ENCODE measurements at places on chromosomes 5 and 9.

GRCh38 chr5:138468966-138469539, 3.8 kb downstream of the EGR1 start:
- DNase-seq, result no peak

GRCh38 chr9:92882276-92882675, 4.4 kb upstream of the ZNF484 start:
- no peak for DNase-seq

- no peak for DNase-seq
Measured at GRCh38 chr5:77642738-77643653, 4.5 kb upstream of the OTP start.

DNA sequence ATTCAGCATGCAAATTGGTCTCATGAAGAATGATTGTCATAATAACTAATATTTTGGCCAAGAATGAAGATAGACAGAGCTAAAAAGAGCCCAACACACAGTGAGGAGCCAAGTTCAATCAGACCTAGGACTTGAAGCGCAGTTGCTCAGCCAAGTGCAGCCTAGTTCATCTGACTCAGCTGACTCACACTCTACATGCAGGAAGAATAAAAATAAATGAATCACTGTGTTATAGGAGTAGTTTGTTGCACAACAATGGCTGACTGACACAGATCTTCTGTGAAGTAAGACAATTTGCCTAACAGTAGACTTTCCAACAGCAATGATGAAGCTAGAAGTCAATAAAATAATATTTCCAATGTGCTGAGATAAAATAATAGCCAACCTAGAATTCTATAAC, 261.5 kb downstream of the CEMIP2 start:
- DNase-seq, result no peak

- no peak for DNase-seq
Measured at GRCh38 chr9:131728961-131729360, 10.9 kb downstream of the RAPGEF1 start.

Data from renal cortex interstitium (tissue), 15 donors.